ENCODE measurements at places on chromosomes 3 and 15. TPM values are rescaled to one million over a fixed set of nuclear protein-coding genes. Genes with fewer than 3 reads are reported as not detected.

Gene SLC51A
- 3.9 TPM for total RNA-seq

DNA sequence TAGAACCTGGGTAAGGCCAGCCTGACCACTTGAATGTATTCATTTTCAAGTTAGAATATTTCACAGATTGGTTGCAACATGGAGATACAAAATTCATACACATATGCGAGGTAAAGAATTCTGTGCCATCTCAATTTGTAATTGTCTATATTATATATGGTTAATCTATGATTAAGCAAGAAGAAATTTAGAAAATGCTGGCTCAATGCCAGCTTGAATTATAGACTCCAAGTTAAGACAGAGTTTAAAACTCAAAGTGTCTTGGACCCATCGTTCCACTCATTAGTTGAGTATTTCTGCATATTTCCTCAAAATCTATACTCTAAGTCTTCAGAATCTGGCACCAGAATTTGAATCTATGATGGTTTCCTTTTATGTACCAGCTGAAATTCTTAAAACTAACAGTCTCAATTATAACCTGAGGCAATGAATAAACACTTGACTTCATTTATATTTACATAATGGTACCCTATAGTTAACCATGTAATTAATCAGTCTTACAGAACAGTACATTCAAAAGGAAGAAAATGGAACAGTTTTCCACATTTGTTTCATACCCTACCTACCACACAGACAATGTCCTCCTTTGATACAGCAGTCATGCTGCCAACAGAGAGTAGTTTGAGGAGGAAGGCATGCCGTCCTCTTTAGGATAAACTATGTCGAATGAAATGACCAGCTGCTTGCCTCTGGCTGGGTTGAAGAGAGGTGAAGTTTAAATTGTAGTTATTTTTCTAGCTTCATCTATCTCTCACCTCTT is 95.7 kb downstream of the CD47 start:
- DNase-seq: no peak

DNA sequence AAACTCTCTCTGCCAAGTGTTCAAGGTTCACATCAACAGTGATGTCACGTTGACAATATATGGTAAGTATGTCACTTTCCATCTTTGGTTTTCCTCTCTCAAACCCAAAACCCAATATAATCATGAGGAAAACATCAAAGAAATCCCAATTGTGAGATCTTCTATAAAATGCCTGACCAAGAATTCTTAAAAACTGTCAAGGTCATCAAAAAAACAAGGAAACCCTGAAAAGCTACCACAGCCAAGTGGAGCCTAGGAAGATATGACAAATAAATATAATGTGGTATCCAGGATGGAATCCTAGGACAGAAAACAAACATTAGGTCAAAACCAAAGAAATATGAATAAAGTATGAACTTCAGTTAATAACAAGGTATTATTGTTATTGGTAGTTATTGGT is 85.2 kb upstream of the CCDC39 start:
- DNase-seq: no peak

Gene PRR20G
- total RNA-seq: not detected

DNA sequence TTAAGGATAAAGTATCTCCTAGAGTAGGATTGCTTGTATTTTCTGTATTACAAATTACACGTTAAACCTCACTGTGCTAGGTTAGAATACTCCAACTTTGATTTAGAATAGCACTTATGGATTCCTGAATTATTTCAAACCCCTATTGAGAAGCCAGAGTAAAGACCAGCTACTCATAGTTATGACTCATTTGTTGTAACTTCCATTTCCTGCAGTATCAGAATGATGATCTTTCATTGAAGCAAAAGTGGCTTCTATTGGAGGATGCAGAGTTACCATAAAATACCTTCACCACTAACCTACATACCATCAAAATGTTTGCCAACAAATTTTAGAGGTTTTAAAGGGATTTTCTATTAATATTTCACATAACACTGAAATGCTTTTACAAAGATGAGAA is 1322.7 kb upstream of the ALCAM start:
- DNase-seq: no peak

Gene SHC4
- total RNA-seq: 1.2 TPM

Gene IGF1R
- total RNA-seq: 21.7 TPM

All from hepatocyte (in vitro differentiated cells).